ENCODE measurements at places on chromosomes 2 and 18.

GRCh38 chr18:21359746-21360145 lies 117.7 kb downstream of the GREB1L start:
- DNase-seq, result no peak

- DNase-seq, result no peak
Measured at GRCh38 chr2:196962325-196962724, 35.8 kb upstream of the PGAP1 start.

DNA sequence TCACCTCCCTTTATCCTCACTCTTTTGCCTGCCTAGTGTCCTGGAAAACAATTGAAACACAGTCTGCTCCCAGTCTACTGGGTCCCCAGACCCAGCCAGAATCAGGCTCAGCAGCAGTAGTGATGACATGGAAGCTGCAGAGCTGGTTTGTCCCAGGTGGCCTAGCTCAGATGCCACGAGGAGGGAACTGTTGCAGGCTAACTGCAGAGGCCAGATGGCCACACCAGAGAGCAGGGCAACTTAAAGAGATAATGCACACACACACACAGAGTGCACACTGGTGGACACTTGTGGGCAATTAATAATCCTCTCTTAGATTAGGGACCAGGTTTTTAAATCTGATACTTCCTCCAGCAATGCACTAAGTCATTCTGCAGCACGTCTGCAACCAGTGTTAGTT lies 42.4 kb downstream of the GYPC start:
- no peak for DNase-seq

DNA sequence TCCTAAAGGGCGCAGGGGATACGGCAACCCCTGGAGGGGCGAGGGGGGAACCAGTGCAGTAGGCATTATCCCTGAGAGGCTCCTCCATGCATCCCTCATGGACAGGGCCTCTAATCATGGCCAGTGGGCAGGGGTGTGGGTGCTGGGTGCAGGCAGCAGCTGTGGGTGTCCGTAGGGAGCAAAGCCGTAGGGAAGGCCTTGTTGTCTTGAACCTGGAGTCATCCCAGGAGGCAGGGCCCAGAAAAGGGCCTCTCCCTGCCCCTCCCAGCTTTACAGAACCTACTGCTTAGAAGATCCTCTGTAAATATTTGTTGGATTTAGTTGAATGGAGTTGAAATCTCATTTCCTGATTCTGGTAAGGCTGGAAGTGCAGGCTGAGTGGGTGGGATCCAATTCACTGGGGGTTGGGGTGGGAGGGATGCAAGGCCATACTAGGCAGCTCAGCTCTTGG lies 207.0 kb upstream of the HAAO start:
- DNase-seq, result no peak

- DNase-seq, result no peak
Measured at GRCh38 chr2:106990297-106990696, 104.3 kb upstream of the ST6GAL2 start.

DNA sequence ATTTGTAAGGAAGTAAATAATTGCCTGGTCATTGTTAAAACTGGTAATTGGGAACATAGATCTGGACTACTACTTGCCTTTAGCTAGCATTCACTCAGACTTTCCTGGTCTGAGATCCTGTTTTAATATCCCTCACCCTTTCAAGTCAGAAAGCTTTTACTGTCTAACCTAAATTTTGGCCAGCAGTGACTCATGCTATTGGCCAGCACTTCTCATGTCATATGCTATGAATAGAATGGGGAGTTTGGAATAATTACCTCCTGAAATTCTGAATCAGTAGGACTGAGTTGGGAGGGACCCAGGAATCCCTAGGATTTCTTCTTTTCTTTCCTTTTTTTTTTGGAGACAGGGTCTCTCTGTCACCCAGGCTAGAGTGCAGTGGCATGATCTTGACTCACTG lies 19.3 kb downstream of the STK36 start:
- no peak for DNase-seq

GRCh38 chr2:216109962-216110614 lies 940 bp downstream of the XRCC5 start:
- DNase-seq, result no peak

DNA sequence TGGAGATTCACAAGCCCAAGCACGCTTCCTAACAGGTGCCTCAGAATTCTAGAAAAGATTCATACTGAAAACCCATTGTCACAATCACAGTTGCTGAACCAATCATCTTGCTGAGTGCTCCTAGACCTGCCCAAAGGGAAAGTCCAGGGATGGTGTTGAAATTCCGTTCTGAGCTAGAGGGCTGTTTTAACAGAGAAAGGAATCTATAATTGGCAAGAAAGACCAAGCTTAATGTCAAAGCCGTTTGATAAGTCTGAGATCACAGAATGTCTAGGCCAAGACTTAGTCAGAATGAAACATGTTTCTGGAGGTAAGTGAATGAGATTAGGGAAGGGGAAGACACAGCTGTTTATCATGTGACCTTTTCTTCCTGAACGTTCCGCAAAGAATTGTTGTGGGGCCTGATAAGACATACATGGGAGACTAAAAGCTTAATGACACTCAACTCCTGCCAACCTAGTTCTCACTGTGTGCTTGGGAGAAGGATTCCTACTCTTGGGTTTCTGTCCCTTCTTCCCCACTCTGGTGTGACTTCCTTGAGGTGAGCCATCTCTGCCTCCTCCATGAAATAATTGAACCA lies 27.5 kb downstream of the PMAIP1 start:
- DNase-seq, result no peak

GRCh38 chr2:95377216-95378123 lies 25.0 kb upstream of the FAHD2A start:
- no peak for DNase-seq

DNA sequence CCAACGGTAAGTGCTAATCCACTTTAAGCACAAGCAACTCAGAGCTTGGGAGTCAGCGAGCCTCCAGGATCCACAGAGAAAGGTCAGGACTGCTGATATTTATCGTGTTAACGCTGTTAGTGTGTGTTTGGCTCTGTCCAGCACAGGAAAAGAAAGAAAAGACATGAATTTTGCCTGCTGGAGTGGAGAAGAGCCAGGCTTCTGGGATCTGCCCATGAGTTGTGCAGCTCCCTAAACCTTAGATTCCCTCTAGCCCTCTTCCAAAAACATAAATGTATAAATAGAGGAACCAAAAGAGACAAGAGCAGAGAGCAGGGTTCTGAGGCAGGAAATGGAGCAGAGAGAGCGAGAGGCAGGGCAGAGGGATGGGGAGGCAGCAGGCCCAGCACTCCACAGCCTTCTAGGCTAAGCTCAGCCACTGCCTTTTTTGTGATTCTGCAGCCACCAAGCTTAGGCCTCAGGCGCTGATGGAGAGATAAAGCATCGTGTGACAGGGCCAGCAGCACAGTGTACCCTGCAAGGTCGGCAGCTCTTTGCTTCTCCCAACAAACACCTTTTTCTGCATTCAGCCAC lies 14.5 kb upstream of the MAT2A start:
- DNase-seq, result no peak

GRCh38 chr2:65114921-65115320 lies 15.0 kb downstream of the RAB1A start:
- DNase-seq, result no peak

DNA sequence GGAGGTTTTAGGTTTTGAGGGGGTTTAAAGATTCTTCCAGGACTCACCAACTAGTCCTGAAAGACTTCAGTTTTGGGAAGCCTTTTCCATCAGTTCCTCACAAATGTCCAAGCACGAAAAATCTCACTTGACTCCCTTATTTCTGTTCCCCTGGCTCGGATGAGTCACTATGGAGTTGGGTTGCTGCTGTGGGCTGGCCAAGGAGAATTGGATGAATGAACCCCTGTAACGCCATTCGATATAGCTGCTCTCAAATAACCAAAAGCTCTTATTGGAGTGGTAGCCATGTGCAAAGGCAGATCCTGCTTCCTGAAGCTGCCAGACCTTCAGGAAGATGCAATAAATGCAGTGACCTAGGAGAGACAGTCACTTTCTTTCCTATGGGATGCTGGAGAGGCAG lies 417.0 kb downstream of the ZNF521 start:
- no peak for DNase-seq

DNA sequence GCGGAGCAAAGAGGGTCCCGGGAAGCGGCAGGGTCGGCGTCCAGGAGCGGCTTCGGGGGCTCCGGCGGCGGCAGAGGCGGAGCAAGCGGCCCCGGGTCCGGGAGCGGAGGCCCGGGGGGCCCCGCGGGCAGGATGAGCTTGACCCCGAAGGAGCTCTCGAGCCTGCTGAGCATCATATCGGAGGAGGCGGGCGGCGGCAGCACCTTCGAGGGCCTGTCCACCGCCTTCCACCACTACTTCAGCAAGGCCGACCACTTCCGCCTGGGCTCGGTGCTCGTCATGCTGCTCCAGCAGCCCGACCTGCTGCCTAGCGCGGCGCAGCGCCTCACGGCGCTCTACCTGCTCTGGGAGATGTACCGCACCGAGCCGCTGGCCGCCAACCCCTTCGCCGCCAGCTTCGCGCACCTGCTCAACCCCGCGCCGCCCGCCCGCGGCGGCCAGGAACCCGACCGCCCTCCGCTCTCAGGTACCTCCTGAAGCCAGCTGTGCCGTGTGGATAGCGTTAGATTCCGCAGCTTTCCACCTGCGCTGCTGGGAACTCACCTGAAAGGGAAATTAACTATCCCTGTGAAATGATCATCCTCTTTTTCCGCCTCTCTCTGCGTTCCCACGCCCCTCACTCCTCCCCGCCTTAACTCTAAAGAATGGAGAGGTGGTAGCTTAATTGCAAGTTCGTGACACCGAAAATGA lies 472 bp downstream of the CNOT11 start:
- DNase-seq, result peak; percentile 66

- peak; percentile 37 for DNase-seq
Measured at GRCh38 chr2:45993476-45993991, 303.7 kb upstream of the EPAS1 start.

GRCh38 chr2:16763493-16763899 lies 97.9 kb upstream of the CYRIA start:
- DNase-seq, result no peak

GRCh38 chr2:239463541-239464165 lies 62.8 kb upstream of the HDAC4 start:
- no peak for DNase-seq

DNA sequence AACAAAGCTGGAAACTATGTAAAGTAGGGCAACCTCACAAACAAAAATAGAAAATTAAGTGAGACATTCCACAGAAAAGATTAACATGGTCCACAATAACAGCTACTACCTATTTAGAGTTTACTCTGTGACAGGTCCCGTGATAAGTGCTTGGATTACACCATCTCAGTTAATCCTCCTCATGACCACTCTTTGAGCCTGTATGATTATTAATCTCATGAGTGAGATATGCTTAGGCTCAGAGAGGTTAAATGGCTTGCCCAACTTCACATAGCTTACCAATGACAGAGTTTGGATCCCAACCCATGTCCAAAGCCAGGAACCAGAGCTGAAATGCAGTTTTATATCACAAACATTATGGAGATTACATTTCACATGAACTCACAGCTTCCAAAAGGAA lies 37.3 kb upstream of the KLF7 start:
- no peak for DNase-seq

- no peak for DNase-seq
Measured at GRCh38 chr2:64649013-64649484, 4.7 kb downstream of the SERTAD2 start.

DNA sequence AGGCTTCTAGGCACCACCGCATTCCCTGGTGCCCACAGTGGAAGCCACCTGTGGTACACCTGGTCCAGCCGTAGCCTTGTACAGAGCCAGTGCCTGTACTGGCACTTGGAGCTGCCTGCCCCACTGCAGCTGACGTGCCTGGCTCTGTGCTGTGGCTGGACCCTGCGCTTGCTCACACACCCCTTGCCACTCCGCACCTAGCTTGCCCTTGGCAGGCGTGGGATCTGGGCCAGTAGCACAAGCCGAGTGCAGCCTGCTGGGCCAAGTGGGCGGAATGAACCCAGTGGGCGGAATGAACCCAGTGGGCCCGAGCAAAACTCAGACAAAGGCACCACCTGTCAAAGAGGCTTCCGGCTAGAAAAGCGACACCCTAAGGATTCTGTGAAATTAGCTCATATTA lies 126.3 kb downstream of the ARHGAP28 start:
- no peak for DNase-seq

DNA sequence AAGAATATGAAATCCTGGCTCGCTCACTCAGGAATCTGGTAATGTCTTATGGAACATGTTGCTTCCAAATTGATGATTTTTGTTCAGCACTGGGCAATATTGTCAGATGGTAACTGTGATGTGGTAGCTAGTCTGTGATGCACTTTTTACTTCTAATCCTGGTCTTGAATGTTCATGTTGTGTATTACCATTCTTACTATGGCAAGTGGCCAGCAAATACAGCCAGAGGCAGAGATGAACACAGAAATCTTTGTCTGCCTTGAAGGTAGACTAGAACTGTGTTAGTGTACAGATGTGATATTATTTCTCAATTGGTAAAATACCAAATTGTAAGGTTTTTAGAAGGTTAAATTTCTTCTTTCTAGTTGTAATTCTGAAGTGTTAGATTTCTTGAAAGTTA lies 83.3 kb downstream of the UBE2E3 start:
- DNase-seq, result no peak

- no peak for DNase-seq
Measured at GRCh38 chr2:205775097-205775877, 93.0 kb downstream of the NRP2 start.

DNA sequence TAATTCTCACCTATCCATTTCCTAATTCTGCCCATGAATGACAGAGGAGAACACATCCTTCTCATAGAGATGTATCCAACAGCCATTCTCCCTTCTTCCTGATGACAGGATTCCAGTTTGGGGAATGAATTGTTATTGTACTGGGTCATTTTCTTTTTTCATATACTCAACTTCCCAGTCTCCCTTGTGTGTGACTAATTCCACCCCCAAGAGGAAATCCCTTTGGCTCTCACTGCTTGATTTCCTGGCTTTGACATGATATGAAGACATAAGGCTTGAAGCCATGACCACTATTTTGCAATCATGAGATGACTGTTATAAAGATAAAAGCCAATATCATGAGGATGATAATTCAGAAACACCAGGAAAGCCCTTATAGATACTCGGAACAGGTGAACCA lies 384.7 kb upstream of the ACVR2A start:
- DNase-seq, result no peak

- no peak for DNase-seq
Measured at GRCh38 chr2:1893856-1894255, 149.5 kb upstream of the PXDN start.

- DNase-seq, result no peak
Measured at GRCh38 chr2:192124571-192124970, 70.2 kb downstream of the TMEFF2 start.

DNA sequence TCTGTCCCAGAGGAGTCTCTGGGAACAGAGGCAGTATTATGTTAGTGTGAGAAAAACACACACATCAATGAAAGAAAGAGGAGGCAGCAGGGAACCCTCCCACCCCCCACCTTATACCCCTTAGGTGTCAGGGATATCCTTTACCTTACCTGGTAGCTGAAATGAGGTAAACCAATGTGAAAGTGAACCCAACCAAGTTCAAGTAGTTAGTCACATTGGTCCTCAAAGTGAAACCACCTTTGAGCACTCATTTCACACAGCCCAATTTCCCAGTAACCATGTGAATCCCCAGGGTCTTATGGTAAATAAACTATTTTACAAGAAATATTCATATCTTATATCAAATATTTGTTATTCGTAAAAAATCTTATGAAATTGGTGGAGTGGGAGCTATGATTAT lies 377.8 kb downstream of the LRATD1 start:
- no peak for DNase-seq

All from T-helper 9 cell (primary cell).